Stimulated activated CD8-positive, alpha-beta memory T cell treated with anti-CD3 and anti-CD28 coated beads, Interleukin-4, amount 100 ng/mL, for 48 hours (primary cell): ENCODE measurements at places on chromosomes 4 and X.

GRCh38 chrX:53300157-53300556, 18.8 kb upstream of the IQSEC2 start:
- DNase-seq: no peak

DNA sequence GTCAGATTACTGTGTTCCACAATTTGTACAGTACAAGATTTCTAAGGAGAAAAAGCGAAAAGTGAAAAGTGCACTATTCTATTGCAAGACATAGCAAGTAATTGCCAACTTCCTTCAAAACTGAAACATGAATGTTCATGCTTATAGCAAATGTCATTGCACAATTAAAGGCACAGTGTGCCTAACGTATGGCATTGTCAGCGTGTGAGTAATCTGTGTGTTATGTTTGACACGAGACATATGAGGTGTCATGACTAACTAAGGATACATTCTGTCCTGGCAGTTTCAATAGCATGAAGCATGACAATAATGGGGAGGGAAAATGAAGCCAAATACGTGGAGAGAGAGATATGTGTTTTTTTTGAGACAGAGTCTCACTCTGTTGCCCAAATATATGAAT, 33.6 kb upstream of the TBC1D9 start:
- no peak for DNase-seq

GRCh38 chr4:181966104-181966551, 277.1 kb upstream of the TENM3 start:
- no peak for DNase-seq

GRCh38 chr4:114728426-114728825, 129.8 kb downstream of the UGT8 start:
- no peak for DNase-seq

DNA sequence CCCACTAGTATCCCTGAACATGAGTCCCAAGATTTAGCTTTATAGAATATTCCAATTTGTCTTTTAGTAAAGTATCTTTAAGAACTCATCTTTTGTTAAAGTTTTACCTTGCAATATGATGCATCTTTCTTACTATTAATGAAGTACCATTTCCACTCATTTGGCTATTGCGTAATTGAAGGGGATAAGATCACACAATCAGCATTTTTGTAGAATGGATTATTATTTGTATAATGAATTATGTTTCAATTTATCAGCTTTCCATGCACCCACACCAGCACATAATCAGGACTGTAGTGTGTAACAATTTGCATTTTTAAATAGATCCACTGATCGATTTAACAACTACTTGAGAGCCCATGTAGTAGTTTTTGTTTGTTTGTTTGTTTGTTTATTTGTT, 1364.9 kb upstream of the IGFBP7 start:
- no peak for DNase-seq

DNA sequence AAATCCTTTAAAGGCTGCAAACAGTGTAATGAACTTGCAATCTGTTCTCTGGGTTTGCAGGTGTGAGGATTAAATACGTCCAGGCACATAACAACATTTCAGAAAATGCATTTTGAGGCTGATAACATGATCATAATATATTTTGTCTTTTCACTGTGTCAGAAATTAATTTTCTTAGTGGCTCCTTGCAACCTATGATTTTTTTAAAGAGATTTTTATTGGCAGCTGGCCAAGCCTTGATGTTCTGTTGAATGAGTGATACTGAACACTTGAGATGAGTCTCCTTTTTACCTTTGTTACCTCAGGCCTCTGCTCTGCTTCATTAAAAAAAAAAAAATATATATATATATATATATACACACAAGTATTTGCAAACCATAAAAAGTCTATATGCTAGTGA, 68.2 kb upstream of the TENM3 start:
- DNase-seq: no peak

DNA sequence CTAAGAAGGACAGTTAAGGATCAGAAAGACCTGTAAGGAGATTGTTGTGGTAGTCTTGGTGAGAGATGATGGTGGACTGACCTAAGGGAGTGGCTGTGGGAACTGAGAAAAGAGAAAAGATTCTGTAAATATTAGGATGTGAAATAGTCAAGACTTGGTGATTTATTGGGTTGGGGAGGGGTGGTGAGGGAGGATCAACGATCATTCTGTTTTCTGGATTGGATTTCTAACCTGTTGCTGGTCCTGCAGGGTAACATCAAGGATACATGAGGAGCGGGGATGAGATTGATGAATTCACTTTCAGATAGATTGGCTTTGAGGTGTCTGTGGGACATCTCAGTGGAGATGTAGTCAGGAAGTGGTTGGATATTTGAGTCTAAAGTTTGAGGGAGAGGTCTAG, 1.4 kb downstream of the PIN4 start:
- no peak for DNase-seq

DNA sequence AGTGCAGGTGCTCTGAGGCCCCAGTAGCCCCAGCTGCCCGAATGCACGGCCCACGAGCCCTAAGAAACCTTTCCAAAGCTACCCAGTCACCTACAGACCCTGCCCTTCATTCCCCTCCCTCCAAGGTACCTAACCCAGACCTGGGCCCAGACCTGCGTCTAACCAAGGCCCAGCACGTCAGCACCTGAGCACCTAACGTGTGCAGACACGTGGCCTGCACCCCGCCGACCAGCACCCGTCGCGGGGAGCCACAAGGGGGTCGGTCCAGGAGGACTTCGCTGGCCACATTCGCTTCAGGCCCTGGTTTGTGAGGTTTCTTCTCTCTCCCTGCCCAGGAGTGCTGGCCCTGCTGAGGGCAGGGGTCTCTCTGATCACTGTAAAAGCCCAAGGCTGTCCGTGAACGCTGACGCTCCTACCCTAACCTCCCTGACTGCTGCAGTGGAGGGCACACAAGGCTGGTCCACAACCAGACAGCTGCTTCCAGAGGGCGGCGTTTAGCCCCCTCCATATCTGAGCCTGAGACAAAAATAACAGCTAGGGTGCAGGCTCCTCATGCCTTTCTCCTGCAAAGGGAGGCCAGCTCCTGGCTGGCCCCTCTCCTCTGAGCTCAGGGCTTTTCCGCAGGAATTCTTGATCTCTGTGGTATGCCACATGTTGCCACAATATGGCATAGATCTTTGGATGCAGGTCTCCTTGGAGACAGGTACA, 31.8 kb downstream of the WDR1 start:
- peak; percentile 19 for DNase-seq

- no peak for DNase-seq
Observed at GRCh38 chrX:133415276-133416105, at the start of gene GPC4. Gene GPC4 (minus strand): TSS chrX:133415489. CDS start chrX:133414965, 524 bp downstream.

- DNase-seq: no peak
Observed at GRCh38 chr4:181647396-181648147, 595.6 kb upstream of the TENM3 start.

DNA sequence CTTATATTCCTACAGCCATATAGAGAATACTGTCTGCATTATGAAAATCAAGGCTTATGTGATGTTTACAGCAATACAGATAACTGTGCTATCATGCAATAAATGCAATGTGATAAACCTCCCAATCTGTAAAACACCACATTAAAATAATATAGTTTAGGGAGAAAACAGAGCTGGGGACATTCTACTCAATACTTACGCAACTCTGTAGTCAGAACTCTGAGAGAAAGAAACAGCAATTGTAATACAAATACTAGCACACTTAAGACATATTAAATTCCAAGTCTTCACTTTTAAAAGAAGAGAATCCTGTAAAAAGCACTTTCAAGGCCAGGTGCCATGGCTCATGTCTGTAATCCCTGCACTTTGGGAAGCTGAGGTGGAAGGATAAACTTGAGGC, 61.4 kb downstream of the ANKRD17 start:
- no peak for DNase-seq

DNA sequence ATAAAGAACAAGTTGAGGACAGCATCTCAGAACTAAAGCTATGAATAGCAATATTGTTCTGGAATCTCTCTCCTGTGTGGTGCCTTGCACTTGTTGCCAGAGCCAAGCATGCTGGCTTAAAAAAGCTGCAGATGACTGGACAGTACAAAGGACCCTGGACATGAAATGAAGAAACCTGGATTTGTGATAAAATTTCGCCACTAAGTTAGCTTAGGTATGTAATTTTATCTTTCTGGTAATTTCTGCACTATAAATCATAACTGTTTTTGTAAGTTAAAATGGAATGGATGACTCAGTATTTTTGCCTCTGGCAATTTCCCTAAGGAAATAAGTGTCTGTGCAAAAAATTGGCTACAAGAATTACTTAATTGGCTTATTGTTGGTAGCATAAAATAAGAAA, 317.2 kb downstream of the CAMK2D start:
- DNase-seq: no peak

GRCh38 chr4:15654593-15655222, 449 bp downstream of the FBXL5 start:
- peak; percentile 65 for DNase-seq

- DNase-seq: no peak
Observed at GRCh38 chr4:54032558-54033135, 31.8 kb downstream of the CHIC2 start.

DNA sequence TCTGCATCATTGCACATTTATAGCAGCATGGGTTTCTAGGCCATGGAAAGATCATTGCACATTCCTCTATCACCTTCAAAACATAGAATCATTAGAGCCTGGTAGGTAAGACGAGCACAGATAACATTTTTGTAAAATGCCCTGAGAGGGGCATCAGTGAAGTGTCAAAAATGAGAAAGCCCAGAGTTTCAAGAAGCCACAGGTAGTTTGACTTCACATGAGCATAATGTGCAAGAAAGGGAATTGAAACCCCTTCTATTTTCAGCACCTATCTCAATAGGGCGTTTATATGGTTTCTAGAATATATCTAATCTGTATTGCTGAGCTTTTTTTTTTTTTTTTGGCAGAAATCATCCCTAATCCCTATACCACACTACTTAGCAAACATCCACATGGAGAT, 2441.7 kb downstream of the ARAP2 start:
- DNase-seq: no peak

DNA sequence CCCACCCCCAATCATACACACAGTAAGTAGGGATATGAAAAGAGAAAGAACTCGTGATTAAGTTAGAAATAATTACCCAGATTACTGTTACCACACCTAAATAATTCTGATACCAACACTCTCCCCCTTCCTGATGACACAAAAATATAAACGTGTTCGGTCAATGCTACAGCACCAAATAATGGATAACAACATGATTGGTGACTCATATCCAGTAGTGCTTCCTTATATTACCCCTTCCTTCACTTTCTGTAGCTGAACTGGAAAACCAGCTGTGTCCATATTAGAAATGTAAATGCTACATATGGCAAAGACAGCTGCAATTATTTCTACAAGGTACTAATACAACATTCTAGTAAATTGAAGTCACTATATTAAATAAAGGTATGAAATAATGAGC, 20.8 kb downstream of the EIF4E start:
- DNase-seq: no peak

- peak; percentile 54 for DNase-seq
Observed at GRCh38 chr4:5712517-5712916, 1.5 kb downstream of the EVC start.

- DNase-seq: no peak
Observed at GRCh38 chrX:112816908-112817307, 23.7 kb downstream of the AMOT start.

DNA sequence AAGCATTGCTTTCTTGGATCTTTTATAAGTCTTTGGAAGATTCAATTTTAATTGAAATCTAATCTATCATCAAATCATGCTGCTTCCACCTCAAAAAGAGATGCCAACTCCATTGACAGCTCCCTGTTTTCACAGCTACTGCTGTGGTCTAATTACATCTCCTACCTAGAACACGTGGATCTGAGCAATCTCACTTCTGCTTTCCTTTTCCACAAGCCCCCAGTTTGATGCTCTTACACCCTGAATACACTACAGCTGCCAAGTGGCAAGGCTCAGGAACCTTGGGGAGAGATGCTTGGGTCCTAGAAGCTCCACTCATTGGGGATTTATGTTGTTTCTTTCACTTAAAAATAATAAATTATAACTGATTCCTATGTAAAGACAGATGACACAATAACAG, 172.0 kb downstream of the CFAP299 start:
- no peak for DNase-seq

DNA sequence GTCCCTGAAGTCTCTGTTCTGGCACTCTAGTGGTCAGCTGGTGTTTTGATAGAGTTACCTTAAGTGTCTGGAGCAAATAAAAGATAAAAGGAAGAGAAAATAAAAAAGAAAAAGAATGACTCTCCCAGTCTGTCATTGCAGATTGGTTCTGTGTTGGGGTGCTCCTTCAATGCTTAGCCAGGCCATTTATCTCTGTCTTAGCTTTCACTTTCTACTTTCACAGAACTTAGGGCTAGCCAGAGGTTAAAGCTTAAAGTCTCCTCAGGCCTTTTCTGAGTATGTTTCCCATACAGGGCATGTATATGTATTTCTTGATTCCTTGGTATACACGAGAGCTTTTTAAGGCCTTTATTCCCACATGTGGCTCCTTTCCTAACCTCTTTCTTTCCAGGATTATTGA, 83.1 kb upstream of the TEX13D start:
- no peak for DNase-seq

- no peak for DNase-seq
Observed at GRCh38 chr4:185237175-185237574, 27.8 kb downstream of the SNX25 start.

DNA sequence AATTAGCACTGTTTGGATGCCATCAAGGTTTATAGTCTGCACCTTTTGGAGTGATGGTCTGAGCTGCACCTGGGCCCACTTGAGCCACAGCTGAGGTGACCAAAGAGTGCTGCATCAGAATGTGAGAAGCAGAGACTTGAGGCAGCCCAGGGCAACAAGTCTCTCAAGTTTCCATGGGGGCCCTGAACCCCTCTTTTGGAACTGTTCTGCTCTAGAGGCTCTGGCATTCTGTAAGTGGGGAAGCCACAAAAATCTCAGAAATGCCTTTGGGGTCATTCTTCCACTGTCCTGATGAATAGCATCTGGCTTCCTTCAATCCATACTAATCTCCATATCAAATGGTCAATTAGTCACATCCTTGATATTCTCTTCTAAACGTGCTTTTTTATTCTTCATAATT, 298.4 kb upstream of the MAOA start:
- no peak for DNase-seq

- no peak for DNase-seq
Observed at GRCh38 chr4:178836865-178837264, 1394.6 kb upstream of the AGA start.

GRCh38 chr4:113943863-113944262, 35.6 kb downstream of the ARSJ start:
- no peak for DNase-seq

DNA sequence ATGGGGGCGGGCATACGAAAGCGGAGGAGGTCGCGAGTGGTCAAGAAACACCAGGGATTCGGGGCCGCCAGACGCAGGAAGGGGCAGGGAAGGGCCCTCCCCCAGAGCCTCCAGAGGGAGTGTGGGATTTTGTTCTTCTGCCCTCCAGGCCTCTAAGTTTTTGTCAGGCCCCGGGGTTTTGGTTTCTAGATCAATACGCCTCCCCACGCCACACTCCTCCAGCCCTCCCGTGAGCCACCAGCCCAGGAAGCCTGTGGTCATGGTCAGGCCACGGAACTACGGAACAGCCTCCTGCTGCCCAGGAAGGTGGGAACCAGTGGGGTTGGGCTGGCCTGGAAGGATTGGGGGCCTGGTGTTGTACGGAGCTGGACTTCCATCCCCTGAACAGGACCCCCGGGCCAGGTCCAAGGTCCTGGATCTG, 38.4 kb downstream of the CPLX1 start:
- no peak for DNase-seq

- DNase-seq: no peak
Observed at GRCh38 chr4:105025263-105026017, 121.2 kb upstream of the TET2 start.
